ENCODE measurements at places on chromosomes 11 and 22. TPM values are rescaled to one million over a fixed set of nuclear protein-coding genes. Genes with fewer than 3 reads are reported as not detected.

- no peak for DNase-seq
These were observed 21.6 kb downstream of the MGAT3 start for GRCh38 chr22:39478441-39478850.

- no peak for DNase-seq
These were observed 557.9 kb upstream of the ANO5 start for GRCh38 chr11:21634956-21635355.

DNA sequence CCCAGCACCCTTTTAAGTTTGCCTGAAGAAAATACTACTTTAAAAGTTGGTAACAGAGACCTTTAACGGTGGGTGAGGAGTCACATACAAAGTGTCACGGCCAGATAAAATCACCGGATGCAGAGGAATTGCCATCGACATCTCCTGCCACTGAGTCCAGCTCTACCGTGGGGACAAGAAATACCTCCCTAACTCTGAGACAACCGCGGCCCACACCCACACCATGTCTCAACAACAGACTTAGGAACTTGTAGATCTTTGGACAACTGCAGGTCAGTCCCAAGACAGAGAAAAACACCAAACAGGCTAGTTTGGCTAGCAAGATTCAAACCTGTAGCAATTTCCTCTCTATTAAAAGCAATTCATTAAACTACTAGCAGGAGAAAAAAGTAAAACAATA, 669 bp downstream of the ETS1 start:
- no peak for DNase-seq

DNA sequence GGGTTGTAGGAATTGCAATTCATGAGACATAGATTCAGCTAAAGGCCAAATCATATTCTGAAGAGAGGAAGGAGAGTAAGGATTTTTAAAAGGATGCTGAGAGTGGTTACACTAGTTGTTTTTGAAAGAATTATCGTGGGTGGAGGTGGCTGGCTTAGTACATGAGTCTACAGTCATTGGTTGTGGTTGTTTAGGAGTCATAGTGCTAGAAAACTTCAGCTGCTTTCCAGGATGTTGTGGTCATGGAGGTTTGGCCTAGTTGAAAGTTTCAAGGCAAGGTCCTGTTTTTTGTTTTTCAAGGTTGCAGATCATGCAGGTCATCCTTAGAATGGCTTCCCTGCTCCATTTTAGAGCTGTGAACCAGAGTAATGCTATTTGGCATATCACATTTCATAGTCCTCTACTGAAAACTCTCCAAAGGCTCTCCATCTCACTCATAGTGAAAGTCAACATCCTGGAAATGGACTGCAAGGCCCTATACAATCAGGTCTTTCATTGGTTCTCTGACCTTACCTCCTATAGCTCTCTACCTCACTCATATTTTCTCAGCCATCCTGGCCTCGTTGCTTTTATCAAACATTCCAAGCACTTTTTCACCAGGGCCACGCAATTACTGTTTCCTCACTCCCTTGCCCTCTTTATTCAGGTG, 26.1 kb upstream of the ZBTB44 start:
- no peak for DNase-seq

Gene CARD10
- total RNA-seq, result 3.0 TPM

Gene MAP6
- 3.0 TPM for total RNA-seq

GRCh38 chr22:40008726-40009291, 14.1 kb downstream of the FAM83F start:
- DNase-seq, result no peak

- peak; percentile 26 for DNase-seq
These were observed 15.4 kb upstream of the MYOD1 start for GRCh38 chr11:17703951-17704350.

DNA sequence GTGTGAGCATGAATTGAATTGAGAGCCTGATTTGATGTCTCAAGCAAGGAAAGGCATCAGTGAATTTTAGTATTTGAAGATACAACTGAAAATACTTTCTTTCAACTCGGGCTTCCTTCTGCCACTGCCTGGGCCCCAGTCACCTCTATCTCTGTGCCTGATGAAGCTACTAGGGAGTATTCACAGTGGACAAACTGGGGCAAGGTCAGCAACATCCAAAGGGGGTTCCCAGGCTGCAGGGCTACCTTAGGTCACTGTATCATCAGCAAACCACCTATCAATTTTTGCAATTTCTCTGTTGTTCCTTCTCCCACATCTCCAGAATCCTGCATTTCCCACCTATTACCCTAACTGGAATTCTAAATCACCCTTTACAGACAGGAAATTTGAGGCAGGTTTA, 10.2 kb downstream of the PRAME start:
- no peak for DNase-seq

Gene KRTAP5-7
- not detected for total RNA-seq

Gene GALNT18
- total RNA-seq, result 5.2 TPM

DNA sequence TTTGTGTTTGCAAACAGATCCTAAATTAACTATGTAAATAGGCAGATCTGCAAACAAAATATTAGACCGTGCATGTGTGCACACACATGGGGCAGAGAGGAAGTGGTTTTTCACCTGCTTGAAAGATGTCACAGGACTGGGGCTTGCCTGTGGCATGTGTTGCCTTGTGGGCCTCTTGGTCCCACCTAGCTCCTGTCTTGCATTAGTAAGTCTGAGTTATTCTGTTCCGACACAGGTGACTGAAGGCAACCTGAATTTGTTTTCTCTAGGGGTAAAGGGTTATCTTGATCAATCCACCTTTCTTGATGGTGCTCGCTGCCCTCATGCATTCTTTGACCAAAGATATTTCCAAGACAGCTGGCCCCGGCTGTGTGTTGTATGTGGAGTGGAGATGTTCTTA, 667.5 kb downstream of the NTM start:
- DNase-seq, result no peak

Gene MFRP
- not detected for total RNA-seq

DNA sequence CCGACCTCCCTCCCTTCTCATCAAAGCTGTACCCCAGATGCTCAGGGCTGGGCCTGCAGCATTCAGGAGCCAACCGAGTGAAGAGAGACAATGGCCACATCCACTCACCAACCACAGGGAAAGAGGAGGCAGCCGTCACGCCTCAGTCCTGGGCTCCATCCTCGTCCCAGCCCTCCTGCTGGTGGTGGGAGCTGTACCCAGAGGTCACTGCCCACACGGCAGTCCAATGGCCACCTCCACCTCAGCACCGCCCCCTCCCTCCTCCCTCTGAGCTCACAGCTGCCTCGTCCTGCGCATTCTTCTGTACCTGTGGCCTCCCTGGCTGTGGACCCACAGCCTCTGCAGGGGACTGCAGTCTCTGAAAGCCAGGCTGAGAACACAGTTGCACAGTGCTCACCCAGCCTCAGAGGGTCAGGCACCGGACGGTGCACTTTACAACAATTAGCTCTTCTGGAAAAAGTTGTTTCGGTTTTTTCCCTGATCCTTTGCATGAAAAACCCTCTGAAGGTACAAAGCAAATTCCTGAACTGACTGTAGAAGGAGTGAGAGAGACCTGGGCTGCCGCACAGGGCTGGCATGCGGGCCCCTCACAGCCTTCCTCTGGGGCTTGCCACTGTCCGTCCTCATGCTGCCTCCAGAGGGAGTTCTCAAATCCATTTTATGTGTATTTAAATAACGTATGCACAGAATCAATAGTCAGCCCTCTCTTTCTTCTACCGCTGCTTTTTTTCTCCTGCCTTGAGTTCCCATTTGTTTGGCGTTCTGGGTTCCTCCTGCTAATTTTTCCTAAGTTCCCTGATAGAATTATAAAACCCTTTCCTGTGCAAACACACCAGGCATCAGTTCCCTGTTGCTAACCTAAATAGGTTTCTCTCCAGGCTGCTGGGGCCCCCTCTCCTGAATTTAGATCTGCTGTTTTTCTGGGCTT, 52.7 kb downstream of the PHF21B start:
- DNase-seq, result no peak

Gene ALX4
- not detected for total RNA-seq

Gene LRRC55
- not detected for total RNA-seq

Gene GSTT2B
- total RNA-seq, result 1.9 TPM

Gene OR8G1
- under 0.01 TPM for total RNA-seq

Gene CNIH2
- total RNA-seq, result 0.43 TPM

- DNase-seq, result no peak
These were observed 13.3 kb downstream of the PATZ1 start for GRCh38 chr22:31332886-31333285.

Gene EFEMP2
- total RNA-seq, result 79.6 TPM

- DNase-seq, result no peak
These were observed 102.8 kb upstream of the HSD17B12 start for GRCh38 chr11:43577566-43578264.

GRCh38 chr11:120432056-120433018, 79.2 kb upstream of the GRIK4 start:
- peak; percentile 98 for DNase-seq

- no peak for DNase-seq
These were observed 1.1 kb downstream of the YWHAH start for GRCh38 chr22:31945443-31945855.

GRCh38 chr11:9158898-9159391, 67.5 kb upstream of the SCUBE2 start:
- DNase-seq, result peak; percentile 58

DNA sequence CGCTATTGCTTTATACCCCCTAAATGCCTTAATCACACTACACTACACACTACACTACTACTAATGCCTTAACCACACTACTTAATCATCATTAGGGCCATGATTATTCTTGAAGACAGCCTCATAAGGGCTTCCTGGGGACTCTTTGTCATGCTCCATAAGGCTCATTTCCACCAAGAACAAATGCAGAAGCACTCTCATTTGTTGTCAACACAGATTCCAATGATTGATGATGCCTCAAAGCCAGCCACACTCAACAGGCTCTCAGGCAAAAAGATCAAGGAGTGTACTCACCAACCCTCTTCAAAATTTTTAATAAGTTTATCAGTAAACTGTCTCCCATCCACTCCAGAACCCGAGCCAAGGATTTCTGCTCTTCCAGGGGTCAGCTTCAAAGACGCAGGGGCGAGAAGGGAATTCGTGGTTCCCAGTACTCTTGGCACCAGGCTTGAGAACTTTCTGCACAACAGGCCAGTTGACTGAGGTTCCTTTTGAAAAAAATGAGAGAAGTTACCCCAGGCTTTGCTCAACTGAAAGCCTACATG, 204.7 kb upstream of the GUCY1A2 start:
- no peak for DNase-seq

DNA sequence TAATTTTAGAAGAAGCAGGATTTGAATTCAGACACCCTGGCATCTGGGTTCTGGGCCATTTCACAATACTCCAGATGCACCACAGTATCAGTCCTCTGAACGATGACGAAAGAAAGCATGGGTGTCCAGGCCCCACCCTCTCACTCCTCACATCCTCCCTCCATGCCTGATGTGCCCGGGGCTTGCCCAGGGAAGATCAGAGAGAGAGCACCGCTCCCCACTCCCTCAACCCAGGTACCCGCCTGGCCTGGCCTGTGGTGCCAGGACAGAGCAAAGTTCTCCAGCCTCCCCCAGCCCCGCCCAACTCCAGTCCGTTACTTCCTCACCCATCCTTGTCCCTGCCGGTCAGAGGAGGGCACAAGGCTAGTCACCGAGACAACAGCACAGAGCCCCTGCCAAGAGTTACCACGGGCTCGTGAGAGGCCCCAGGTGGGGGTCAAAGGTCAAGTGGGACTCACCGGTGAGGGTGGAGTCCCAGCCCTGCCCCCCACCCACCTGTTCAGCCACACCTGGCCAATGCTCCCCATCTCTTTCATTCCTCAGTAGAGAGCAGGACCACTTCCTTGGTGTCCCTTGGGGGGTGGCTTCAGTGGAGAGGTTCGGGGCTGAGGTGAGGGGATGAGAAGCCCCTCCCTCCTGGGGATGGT, 8.1 kb downstream of the BCL9L start:
- DNase-seq, result peak; percentile 98

DNA sequence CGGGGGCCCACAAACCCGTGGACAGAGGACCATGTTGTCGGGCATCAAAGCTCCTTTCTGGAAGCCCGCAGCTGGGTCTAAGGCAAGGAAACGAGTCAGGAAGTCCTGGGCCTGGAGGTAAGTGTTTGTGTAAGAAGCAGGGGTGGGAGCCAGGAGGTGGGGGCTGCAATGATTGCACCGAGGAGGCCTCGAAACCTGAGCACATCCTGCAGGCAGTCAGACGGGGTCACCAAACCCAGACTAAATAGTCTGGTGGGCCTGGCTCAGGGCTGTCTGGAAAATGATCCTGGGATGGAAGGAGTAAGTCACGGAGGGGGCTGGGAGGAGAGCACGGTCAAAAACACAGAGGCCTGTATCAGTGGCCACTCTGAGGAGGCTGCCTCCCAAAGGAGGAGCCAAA, 539.2 kb downstream of the MN1 start:
- no peak for DNase-seq

- DNase-seq, result no peak
These were observed 38.1 kb downstream of the CABIN1 start for GRCh38 chr22:24049211-24049610.

GRCh38 chr11:111978028-111978771, 41.1 kb downstream of the DIXDC1 start:
- DNase-seq, result peak; percentile 76

DNA sequence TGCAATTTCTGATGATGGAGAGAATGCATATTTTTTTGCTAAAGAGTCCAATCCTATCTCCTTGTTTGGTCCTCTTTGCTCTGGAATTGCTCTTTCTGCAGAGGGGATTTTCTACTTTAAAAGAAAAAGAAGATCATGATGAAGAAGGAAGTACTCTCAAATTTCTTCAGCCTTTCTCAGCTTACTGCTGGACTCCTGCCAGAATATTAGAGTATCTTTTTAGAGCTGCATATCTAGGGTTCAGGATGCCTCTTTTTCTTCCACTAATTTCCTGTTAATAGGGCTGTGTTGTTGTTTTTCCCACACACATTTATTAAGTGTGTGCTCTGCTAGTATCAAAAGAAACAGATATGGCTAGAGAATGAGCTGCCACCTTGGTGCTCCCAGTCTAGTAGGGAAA, 18.2 kb downstream of the UBASH3B start:
- DNase-seq, result no peak

Gene ACTN3
- not detected for total RNA-seq

DNA sequence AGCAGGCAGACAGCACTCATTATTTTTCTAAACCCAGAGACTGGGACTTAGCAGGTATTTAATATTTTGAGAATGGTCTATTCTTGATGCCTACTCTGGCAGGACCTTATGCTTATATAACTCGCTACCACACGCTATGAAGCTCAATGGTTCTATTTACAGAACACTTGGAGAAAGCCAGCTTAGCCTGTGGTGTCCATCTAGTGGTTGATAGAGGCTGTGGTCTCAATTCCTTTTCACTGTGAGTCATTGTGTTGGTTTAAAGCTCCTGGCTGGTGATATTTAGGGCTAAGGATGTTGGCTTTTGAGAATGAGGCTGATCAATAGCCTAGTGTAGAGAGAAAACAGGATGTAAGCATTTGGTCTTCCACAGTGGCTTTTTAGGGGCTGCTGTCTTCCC, 206.4 kb downstream of the DBX1 start:
- DNase-seq, result peak; percentile 73

DNA sequence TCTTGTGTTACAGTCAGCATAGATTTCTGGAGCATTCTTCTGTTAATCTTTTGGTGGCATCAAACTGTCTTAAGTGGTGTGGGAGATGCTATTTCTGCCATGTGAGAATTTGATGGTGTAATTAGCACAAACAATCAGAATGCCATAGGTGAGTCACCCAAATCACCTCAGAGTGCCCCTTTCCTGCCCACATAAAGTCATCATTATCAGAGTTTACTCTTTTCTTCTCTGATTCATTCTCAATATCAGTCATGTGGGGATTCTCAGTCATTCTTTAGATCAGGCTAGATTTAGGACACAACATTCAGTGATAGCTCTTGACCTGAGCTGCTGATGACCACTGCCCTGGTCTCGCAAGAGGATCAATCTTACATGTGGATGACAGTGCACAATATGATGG, 23.7 kb upstream of the MS4A6A start:
- DNase-seq, result no peak

Gene CADM1
- 15.5 TPM for total RNA-seq

Gene BIRC3
- 0.64 TPM for total RNA-seq

Measured in fibroblast of villous mesenchyme (primary cell).